Fibroblast of mammary gland (primary cell): ENCODE measurements at places on chromosomes 2 and 18.

DNA sequence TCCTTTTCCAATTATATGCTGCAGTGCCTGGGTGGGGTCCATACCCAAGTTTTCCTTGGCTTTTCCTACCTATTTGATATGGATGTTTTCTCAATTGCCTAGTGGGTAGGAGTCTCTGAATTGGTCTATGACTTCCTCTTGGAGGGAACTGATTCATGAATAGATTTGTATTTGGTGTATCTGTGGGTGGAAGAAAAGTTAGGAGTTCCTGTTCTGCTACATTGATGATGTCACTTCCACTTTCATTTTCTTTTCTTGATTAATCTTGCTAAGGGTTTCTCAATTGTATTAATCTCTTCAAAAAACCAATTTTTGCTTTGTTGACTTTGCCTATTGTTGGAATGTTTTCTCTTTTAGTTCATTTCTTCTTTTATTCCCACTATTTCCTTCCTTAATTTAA is 37.4 kb upstream of the SLC9A2 start:
- DNase-seq = no peak

GRCh38 chr18:31680831-31681568 is 3.4 kb downstream of the B4GALT6 start:
- DNase-seq = peak; percentile 18

GRCh38 chr2:45986509-45986908 is 310.7 kb upstream of the EPAS1 start:
- no peak for DNase-seq

GRCh38 chr2:181426672-181427071 is 30.5 kb upstream of the ITGA4 start:
- no peak for DNase-seq

DNA sequence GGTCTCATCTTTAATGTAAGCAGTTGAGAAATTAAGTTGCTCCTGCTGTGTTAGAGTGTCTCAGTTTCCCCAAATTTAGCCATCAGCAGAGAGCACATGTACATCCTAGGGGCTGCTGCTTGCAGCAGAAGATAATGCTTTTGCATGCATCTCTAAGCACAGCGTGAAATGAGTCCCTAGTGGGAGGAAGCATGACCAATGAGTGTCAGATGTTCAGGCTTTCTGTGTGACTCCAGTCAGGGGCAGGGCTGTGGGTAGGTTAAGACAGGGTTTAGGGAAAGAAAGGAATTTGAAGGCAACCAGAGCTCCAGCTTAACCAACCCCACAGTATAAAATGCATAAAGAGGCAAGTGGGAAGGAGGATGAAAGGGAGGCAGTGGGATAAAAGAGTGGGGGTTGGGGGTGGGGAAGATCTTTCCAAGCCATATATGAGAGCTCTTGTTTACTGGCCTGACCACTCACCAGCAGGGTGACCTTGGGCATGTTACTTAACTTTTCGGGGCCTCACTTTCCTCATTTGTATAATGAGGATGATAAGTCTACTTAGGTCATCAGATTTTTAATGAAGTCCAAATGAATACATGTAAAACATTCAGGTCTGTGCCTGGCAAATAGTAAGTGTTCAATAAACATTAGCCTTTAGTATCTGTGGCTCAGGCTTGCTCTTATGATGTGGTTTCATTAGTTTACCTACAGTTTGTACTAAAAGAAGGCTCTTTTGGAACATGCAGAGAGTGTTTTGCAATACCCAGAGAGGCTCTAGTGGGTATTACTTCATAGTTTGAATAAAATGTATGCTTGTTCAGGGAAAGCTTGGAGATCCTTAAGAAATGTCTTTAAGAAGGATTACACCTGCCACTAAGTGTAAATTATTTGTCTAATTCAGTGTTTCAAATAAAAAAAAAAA is 42.7 kb upstream of the PELI1 start:
- peak; percentile 35 for DNase-seq

DNA sequence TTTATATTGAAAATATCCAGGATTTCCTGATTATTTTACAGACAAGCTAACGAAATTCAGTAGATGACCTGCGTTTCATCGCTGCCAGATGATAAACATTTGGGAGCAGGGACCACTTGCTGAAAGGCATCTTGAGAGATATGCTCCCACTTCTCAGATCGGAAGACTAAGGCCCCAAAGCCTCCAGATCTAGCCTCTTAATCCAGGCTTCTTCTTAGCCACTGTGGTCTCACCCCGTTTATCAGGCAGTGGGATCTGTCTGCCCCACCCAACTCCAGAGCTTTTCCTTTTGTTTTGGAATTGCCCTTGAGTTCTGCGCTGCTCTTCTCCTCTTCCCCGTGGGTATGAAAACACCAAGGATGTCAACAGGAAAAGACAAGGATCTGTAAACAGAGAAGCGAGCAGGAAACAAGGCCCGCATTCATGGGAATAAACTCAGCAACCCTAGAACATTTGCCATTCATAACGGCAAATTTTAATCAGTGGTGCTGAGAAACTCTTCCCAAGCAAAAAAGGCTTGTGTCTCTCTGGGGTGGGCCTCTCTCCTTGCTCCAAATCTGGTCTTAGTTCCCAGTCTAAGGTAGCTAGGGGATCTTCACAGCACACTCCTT is 21.4 kb downstream of the MYL12B start:
- no peak for DNase-seq

- peak; percentile 51 for DNase-seq
Measured at GRCh38 chr2:216222650-216223352, 113.7 kb downstream of the XRCC5 start.

- no peak for DNase-seq
Measured at GRCh38 chr18:48454261-48454757, 45.1 kb upstream of the ZBTB7C start.

GRCh38 chr18:8380926-8381325 is 228.3 kb upstream of the RAB12 start:
- no peak for DNase-seq

- DNase-seq = peak; percentile 26
Measured at GRCh38 chr2:225766431-225766830, 366.9 kb downstream of the NYAP2 start.

GRCh38 chr18:11081009-11081532 is 68.3 kb downstream of the PIEZO2 start:
- DNase-seq = no peak

DNA sequence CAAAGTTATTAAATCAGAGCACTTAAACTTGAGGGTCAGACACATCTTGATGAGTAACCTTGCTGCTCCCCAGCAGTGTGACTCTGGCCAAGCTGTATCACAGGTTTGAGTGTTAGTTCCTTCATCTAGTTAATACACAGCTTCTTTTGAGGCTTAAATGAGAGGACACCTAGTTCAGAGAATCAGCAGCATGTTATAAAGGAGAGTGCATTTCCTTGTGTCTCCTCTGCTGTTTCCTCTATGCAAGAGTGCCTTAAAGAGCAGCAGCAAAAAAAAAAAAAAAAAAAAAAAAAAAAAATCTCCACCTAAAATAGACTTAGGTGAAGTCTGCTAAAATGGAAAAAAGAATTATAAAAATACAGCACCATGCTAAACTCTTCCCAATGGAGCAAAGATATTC is 261.9 kb downstream of the TCF4 start:
- DNase-seq = no peak

GRCh38 chr18:60684843-60685513 is 312.4 kb upstream of the MC4R start:
- DNase-seq = peak; percentile 45

GRCh38 chr2:158969715-158970240 is 1.3 kb downstream of the TANC1 start:
- no peak for DNase-seq

GRCh38 chr2:199810422-199811171 is 40.4 kb downstream of the FTCDNL1 start:
- DNase-seq = peak; percentile 82

- DNase-seq = no peak
Measured at GRCh38 chr2:237601453-237602116, 11.1 kb upstream of the RAB17 start.

- peak; percentile 55 for DNase-seq
Measured at GRCh38 chr18:59308248-59308937, 10.1 kb downstream of the CPLX4 start.

GRCh38 chr18:36128530-36128870 is 640 bp downstream of the SLC39A6 start:
- DNase-seq = peak; percentile 27

- DNase-seq = no peak
Measured at GRCh38 chr2:50727636-50728339, 304.1 kb downstream of the NRXN1 start.

- DNase-seq = no peak
Measured at GRCh38 chr2:176650838-176651555, 381.8 kb downstream of the MTX2 start.

- DNase-seq = no peak
Measured at GRCh38 chr2:119245841-119246230, 22.2 kb downstream of the STEAP3 start.

DNA sequence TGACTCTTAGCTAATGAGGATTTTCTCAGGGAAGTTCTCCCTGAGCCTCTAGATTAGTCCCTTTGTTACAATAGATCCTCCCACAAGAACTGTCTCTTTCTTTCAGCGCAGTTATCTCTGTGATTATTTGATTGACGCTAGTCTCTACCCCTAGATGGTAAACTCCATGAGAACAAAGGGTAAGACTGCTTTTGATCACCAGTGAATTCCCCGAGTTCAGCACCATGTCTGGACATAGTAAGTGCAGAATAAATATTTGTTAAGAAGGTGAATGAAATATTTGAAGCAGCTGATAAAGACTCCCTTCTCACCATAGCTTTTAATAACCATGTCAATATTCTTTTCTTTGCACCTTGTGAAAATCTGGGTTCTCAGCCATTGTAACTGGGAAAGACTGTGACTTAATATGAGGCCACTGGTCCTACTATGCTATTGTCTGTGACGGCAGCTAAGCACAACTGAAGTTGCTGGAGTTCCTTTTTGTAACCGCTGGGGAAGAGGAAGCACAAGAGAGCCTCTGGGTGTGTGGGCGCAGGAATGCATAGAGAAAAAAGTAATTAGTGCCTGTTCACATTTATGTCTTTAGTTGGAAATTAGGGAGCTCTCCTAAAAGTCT is 214.7 kb downstream of the TGIF1 start:
- DNase-seq = no peak

DNA sequence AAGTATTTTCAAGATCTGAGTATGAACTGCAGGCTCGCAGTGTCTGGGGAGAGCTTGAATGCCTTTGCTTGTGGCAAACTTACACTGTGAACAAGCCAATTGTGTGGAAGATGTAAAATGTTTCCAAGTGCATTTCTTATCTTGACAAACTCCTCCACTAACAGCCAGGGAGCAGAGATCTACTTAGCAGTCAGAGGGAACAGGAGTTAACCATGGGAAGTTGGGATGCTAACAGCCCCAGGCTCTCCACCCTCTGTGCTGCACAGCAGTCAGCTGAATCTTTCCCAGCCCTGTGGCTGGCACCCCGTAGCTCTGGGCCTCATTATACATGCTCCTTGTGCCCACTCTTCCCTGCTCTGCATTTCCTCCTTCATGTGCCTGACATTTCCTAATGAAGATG is 450.2 kb downstream of the TSN start:
- no peak for DNase-seq

DNA sequence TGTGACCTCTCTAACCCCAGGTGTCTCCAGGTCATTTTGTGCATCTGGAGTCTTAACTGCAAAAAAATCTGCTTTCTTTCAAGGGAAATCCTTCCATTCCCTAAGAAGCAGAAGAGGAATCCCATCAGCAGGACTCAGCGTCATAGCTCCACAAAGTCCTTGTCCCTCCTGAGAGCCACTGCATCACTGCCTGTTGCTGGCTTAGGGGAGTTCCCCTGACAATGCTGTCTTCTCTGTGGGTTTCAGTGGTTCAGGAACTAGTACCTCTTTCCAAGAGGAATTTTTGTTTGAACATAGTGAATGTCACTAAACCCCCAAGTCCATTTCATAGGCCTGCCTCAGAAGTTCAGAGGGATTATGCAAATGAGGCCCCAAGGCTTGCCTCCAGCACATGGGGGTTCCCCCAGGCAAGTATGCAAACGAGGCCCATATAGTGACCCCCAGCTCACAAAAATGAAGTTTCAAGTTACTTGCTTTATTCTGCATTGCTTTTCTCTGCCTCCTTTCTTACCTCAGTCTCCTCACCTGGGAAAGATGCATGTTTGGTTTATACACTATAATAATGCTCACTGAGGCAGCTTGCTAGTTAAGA is 513.9 kb upstream of the MEX3C start:
- DNase-seq = no peak

- DNase-seq = peak; percentile 21
Measured at GRCh38 chr2:98634406-98635092, 26.2 kb downstream of the UNC50 start.

GRCh38 chr18:63130176-63130575 is 189.4 kb downstream of the BCL2 start:
- no peak for DNase-seq

- DNase-seq = no peak
Measured at GRCh38 chr2:26687328-26687727, 5.2 kb upstream of the KCNK3 start.

DNA sequence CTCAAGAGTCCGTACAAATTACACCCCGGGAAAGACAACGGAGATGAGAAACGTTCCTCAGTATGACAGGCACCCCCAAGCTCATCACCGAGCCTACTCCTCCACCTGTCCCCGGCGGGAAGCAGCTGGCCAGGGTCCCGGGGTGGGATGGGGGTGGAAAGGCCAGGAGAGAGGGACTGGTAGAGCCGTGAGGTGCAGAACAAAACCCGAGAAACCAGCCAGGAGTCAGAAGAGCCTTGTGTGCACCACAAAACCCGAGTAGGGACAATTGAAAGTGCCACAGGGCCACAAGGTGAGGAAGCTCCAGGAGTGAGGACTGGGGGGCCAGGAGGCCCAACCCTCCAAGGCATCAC is 75.5 kb upstream of the SALL3 start:
- no peak for DNase-seq

DNA sequence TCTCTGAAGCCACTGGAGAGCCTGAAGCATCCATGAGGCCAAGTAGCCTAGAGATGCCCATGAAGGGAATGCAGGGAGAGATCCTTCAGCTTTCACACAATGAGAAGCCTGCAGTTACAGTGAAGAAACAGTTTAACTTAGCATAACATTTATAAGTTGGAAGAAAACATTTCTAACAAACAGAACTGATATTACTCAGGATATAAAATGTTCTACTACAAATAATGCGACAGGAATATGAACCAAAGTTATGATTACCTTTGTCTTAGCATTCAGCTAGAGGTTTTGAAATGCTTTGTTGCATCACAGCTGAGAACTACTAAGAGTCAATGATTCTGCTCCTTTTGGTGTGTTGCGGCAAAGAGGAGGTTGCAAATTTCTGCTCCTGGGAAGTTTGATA is 6.9 kb upstream of the KYNU start:
- DNase-seq = peak; percentile 26

DNA sequence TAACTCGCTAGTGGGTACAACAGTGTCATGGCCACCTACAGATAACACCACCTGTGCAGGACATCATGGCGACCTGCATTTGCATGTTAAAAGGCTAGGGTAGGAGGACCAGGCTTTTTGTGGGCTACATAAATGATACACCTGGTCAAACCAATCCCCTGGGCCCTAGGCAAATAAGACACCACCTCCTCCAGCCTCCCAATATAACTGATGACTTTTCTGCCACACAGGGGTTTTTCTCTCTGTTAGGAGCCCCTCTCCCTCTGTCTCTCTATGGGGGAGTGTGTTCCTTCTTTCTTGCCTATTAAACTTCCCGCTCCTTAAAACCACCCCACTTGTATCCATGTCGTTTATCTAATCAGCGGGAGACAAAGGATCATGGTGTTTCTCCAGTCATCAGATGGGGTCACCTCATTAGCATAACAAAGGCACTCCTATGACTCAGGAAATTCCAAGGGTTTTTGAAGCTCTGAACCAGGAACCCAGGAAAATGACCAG is 10.8 kb upstream of the BUB1 start:
- no peak for DNase-seq

- DNase-seq = no peak
Measured at GRCh38 chr2:147712051-147712450, 132.8 kb upstream of the ACVR2A start.
